ENCODE measurements at places on chromosomes 7 and 10.
A peak's percentile ranks its signal among the peaks of the same experiment; 100 is the strongest.

DNA sequence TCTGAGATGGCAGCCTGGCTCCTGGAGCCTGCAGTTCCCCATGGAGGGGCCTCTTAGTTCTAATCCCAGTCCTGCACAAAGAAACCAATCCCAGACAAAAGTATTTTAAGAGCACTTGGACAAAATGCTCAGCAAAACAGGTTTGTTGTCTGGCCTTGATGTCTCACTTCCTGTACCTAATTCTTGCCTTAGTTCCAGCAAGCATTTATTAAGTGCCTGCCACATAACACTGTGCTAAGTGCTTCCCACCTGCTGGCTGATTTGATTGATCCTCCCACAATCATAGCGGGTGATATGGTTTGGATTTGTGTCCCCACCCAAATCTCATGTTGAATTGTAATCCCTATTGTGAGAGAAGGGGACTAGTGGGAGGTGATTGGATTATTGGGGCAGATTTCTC lies 65.7 kb upstream of the HABP2 start:
- DNase-seq = no peak

GRCh38 chr10:95245425-95246055 lies 45.3 kb downstream of the PDLIM1 start:
- no peak for DNase-seq

GRCh38 chr7:91265693-91266066 lies 1.4 kb downstream of the FZD1 start:
- DNase-seq = peak; percentile 48

- DNase-seq = no peak
These were observed 13.6 kb upstream of the BPGM start for GRCh38 chr7:134632937-134633540.

GRCh38 chr7:133401225-133401624 lies 148.3 kb downstream of the EXOC4 start:
- no peak for DNase-seq

DNA sequence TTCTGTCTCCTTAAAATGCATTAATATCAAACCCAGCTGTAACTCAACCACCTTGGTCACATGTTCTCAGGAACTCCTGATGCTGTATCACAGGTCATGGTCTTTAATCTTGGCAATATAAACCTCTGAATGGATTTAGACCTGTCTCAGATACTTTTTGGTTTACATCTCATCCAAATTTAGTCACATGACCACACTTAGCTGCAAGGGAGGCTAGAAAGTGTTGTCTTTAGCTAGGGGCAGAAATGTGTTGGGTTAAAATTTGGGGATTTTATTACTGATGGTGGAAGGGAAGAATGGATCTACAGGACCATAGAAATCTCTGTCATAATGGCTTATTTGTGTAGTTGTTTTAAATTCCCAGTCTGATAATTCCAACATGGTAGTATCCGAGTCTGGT lies 29.6 kb upstream of the IL15RA start:
- DNase-seq = no peak

- DNase-seq = no peak
These were observed 205.4 kb downstream of the IMMP2L start for GRCh38 chr7:111356941-111357340.

- no peak for DNase-seq
These were observed 36.1 kb downstream of the DNAJB12 start for GRCh38 chr10:72318418-72319262.

DNA sequence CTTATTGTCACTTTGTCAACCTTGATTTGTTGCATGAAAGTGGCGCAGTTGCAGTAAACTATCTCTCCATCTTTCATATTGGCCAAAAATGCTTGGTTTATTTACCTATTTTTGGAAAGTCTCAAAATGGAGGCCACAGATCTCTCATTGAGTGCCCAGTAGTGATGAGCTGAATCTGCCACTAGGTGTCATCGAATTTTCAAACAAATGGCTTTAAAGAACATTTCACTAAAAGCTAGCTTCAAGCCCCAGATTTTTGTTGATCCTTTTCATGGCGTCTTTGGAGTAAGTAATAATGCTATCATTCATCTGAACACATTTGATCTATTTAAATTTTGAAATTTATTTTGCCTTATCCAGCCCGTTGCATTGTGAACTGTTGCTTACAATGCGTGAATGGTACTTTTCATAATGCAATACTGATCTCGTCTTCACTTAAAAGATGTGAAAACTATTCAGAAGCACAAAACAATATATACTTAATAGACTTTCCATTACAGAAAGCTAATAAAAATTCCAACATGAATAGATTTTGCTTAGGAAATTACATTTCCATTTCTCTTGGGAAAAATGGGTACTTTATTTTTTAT lies 236.2 kb downstream of the DNAJB9 start:
- peak; percentile 19 for DNase-seq

GRCh38 chr7:77438131-77438530 lies 22.0 kb upstream of the GSAP start:
- DNase-seq = no peak

DNA sequence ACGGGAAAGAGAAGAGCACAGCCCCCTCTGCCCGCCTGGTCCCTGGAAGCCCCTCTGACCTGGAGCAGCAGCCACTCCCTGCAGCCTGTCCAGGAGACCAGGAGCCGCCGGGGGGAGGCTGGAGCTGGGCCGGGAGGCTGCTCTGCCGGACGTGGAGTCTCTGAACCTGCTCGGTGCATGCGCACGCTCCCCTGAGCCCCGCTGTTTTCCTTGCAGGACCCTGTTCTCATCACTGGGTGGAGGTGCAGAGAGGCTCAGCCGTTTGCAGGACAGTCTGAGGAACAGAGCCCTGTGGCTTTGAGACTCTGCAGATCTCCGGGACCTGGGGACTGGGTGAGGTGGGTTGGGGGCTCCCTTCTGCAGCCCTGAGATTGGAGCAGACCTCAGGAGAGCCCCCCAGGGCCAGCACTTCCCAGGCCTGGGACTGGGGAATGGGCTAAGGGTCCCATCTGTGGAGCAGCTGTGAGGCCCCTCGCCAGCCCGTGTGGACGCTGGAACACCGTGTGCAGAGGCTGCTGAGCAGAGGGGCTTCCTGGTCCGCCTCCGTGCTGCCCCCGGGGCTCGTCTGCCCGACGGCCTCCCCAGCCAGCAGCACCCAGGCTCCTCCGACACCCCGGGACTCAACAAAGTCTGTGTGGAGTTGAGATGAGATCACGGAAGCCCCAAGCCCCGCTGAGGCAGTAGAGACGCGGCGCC lies 48.5 kb upstream of the ADGRA1 start:
- DNase-seq = peak; percentile 95

- no peak for DNase-seq
These were observed 80.0 kb downstream of the CFAP58 start for GRCh38 chr10:104433669-104434068.

- no peak for DNase-seq
These were observed 217.0 kb downstream of the MAGI2 start for GRCh38 chr7:79236352-79237028.

DNA sequence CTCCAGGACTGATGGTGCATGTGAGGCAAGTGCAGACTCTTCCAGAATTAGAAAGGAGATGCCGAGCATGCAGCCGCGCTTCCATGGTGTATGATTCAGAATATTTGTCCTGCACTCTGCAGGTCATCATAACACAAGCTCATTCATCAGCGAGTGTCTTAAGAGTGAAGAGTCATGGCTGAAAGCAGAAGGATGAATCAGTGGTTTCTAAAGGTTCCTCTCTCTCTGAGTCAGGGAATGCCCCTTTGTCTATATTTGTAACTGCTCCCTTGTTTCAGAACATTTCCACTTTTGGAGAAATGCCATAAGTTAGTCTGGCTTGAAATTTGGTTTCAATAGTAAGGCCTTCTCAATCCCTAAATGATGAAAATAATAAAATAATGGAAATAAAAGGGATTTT lies 52.3 kb downstream of the HECW1 start:
- DNase-seq = no peak

GRCh38 chr7:96135241-96135640 lies 186.7 kb downstream of the SLC25A13 start:
- DNase-seq = no peak

- DNase-seq = no peak
These were observed 113.9 kb downstream of the FZD1 start for GRCh38 chr7:91378131-91378530.

DNA sequence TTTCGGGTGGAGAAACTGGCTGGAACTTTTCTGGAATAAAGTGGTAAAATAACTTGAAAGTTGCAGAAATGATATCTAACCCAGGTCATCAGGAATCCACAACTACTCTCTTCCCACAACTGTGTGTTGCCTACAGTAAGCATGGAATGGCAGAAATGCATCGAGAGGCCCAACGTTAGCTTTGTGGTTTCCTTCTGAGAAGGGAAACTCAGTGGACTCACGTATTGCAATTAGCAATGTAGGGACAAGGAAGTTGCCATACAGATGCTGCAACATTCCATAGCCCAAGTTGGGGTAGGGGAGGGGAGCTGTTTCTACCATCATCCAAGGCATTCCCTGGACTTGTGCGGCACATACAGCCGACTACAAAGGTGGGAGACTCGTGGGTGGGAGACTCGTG lies 1.9 kb downstream of the PON1 start:
- no peak for DNase-seq

DNA sequence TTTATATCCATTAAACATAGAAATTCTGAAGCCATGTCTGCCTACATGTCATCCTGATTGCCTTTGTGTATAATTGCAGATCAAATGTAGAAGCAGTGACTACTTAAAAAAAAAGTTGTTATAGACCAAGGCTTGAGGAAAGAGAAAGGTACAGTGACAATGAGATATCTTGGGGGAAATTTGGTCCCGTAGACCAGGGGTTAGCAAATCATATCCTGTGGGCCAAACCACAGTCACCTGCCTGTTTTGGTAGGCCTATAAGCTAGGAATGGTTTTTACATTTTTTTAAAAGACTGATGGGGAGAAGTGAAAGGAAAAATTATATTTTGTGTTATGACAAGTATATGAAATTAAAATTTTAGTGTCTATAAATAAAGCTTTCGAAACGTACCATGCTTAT lies 12.9 kb downstream of the PAPSS2 start:
- DNase-seq = no peak

DNA sequence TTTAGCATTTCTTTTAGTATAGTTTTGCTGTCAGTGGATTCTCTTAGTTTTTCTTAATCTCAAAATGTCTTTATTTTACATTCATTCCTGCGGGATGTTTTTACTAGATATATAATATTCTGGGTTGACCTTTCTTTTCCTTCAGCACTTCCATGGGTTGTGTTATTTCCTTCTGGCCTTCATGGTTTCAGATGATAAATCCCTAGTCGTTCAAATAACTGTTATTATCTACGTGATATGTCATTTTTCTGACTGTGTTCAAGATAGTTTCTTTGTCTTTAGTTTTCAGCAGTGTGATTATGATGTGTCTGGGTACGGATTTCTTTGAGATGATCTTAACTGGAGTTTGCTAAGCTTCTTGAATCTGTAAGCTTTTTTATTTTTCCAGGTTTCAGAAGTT lies 75.7 kb upstream of the ELN start:
- DNase-seq = no peak

DNA sequence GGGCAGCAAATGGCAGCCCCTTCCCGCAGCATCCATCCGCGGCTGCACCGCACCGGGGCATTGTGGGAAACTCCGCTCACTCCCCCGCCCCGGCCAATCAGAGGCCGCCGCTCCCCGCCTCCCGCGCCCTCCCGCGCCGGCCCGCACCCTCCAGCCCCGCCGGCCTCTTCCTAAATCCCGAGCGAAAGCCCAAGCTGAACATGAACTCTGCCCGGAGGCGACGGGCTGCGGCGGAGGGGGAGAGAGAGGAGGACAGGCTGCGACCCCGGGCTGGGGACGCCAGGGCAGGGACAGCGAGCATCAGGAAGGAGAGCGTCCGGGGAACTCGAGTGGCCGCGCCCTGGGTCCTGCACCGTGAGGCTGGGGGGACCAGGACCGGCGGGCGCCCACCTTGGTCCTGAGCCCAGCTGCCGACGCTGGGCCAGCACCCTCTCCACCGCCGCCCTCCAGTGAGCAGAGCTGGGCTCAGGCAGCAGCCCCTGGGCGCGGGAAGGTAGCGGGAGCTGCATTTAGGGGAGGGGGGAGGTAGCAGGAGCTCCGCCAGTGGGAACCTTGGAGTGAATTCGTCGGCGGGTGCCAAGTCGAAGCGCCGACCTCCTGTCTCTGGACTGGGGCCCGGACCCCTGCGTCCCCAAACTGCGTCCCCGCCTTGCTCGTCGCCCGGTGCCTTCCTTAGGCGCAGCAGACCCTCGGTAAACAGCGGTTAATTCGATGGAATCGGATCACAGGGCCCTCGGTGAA lies at the start of gene DGKI:
DGKI (minus strand) TSS at position 148 of the 741 bp plus-strand sequence.
- peak; percentile 87 for DNase-seq

- DNase-seq = peak; percentile 73
These were observed 169.9 kb upstream of the RNF32 start for GRCh38 chr7:156470399-156471320.

DNA sequence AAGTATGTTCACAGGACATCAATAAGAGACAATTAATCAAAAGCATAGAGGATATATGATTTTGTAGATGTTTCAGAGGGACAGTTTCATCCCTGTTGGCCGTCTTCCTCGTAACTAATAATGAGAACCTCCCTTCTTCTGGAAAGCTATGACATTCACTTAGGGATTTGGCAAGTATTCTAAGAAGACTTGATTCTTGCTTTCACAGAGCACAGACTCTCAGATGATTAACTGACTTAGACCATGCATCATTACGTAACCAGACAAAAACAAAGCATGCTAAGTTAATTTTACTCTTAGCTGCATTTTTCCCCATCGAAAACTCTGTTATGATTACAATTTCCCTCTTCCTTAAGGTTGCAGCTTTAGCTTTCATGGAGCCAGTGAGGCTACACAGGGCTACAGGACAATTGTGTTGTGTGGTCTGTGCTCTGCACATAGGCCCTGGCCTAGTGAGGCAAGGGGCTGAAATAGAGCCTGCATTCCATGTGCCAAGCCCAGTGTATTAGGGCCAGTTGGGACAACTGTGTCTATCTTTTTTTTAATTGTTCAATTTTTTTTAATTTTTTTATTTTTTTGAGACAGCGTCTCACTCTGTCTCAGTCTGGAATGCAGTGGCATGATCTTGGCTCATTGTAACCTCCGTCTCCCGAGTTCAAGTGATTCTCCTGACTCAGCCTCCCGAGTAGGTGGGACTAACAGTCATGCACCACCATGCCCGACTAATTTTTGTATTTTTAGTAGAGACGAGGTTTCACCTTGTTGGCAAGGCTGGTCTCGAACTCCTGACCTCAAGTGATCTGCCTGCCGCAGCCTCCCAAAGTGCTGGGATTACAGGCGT lies 105.3 kb downstream of the PLXDC2 start:
- DNase-seq = no peak

GRCh38 chr7:42143711-42144600 lies 93.1 kb downstream of the GLI3 start:
- no peak for DNase-seq

GRCh38 chr7:106114716-106115383 lies 2.7 kb upstream of the SYPL1 start:
- DNase-seq = no peak

DNA sequence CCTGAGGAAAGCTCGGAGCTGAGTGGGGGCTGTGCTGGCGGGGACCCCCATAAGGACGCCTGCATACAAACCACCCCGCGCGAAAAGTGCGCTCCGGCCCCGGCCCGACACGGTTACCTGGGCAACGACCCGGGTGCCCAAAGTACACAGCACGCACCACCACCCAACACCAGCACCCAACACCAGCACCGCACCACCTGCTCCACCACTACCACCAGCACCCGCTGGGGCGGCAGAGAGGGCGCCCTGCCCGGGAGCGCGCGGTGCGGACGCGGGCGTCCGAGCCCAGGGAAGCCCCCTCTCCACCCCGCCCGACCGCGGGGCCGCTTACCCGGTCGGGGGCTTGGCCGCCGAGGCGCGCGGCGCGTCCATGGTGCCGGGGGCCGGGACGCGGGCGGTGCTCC lies 345 bp downstream of the COBL start:
- DNase-seq = peak; percentile 83

Measured in H7 (cell line).